ENCODE measurements at places on chromosomes 5 and 9. TPM values are rescaled to one million over a fixed set of nuclear protein-coding genes. Genes with fewer than 3 reads are reported as not detected.
A peak's percentile ranks its signal among the peaks of the same experiment; 100 is the strongest.

- peaks cover 10% of the 10 kb centered on the region for H3K27me3 ChIP-seq
- no peaks in the 10 kb centered on the region for H3K4me1 ChIP-seq
- no peaks in the 10 kb centered on the region for H3K36me3 ChIP-seq
- no peak for DNase-seq
These were observed 107.8 kb upstream of the GAS1 start for GRCh38 chr9:87054999-87055686.

The SLC27A6 gene
- total RNA-seq = not detected

DNA sequence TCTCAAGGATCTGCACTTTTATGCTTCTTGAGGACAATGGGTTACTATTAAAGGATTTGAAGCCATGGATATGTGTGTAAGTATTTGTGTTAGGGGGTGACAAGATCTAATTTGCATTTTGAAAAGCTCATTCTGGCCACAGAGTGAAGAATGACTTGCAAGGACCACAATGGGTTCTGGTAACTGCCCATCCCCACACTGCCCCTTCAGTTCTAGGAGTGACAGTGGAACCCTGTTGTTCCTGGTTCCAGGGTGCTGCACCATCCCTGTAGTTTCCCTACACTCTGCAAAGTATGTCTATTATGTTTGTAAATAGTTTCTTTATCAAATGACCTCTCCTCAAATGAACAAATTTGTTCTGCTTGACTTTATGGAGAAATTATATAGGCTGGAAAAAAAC is 9.7 kb upstream of the SPRY4 start:
- no peak overlapping the region for H3K4me3 ChIP-seq
- DNase-seq = no peak
- no peaks in the 10 kb centered on the region for H3K4me1 ChIP-seq
- H3K36me3 ChIP-seq = no peaks in the 10 kb centered on the region

The PPP3R2 gene
- total RNA-seq = not detected

- no peaks in the 10 kb centered on the region for H3K4me1 ChIP-seq
- DNase-seq = no peak
- no peak overlapping the region for H3K4me3 ChIP-seq
These were observed 370.6 kb downstream of the BNC2 start for GRCh38 chr9:16499892-16500291.

The SLC6A18 gene
- not detected for total RNA-seq

DNA sequence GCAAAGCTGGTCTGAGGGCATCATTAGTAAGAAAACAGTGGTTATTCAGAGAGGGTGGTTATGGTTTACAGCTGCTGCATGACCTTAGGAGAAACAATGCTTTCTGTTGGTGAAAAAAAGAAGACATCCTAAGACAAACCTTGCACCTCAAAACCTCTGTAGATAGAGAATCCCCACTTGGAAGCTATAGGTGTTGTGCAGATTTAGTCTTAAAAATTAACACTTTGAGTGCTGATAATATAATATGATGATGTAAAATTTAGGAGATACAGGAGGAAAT is 1.4 kb upstream of the PTTG1 start:
- peaks cover 30% of the 10 kb centered on the region for H3K36me3 ChIP-seq
- DNase-seq = no peak
- H3K4me3 ChIP-seq = peak overlapping the region; percentile 96
- H3K4me1 ChIP-seq = peaks cover 72% of the 10 kb centered on the region

- peak overlapping the region; percentile 62 for H3K4me3 ChIP-seq
- peaks cover 78% of the 10 kb centered on the region for H3K27me3 ChIP-seq
- H3K4me1 ChIP-seq = peaks cover 35% of the 10 kb centered on the region
- peaks cover 2% of the 10 kb centered on the region for H3K36me3 ChIP-seq
- peak; percentile 53 for DNase-seq
These were observed 798 bp downstream of the PITX1 start for GRCh38 chr5:135032999-135033861.

The FOXD4L5 gene
- total RNA-seq = 0.07 TPM

The TMEM252 gene
- not detected for total RNA-seq

- H3K27me3 ChIP-seq = no peaks in the 10 kb centered on the region
- H3K4me3 ChIP-seq = no peak overlapping the region
- no peak overlapping the region for H3K27ac ChIP-seq
- no peaks in the 10 kb centered on the region for H3K36me3 ChIP-seq
These were observed 404.0 kb upstream of the GRIA1 start for GRCh38 chr5:153086486-153086885.

DNA sequence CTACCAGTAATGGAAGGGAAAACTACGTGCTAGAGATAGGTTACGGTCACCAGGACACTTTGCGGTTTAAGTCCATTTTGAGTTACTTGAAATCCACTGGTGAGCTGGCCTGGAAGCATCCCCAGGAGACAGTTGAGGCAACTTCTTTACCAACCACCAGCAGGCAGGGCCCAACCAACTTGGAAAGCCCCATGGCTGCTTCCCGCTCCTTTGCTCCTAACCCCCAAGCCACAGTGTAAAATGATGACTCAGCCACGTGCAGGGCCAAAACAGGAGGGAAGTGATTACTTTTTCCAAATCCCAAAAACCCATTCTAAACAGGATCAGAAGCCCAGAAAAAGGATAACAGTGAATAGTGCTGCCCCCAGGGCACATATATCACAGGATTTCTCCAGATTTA is 87.4 kb downstream of the PAX5 start:
- no peaks in the 10 kb centered on the region for H3K4me1 ChIP-seq
- H3K36me3 ChIP-seq = no peaks in the 10 kb centered on the region
- no peak overlapping the region for H3K4me3 ChIP-seq

- no peaks in the 10 kb centered on the region for H3K36me3 ChIP-seq
- no peak overlapping the region for H3K27ac ChIP-seq
- no peak for DNase-seq
These were observed 82.0 kb downstream of the UGCG start for GRCh38 chr9:111978616-111979015.

GRCh38 chr9:115952430-115953292 is 200.9 kb upstream of the PAPPA start:
- H3K27me3 ChIP-seq = peaks cover 10% of the 10 kb centered on the region
- no peaks in the 10 kb centered on the region for H3K36me3 ChIP-seq
- no peaks in the 10 kb centered on the region for H3K4me1 ChIP-seq
- no peak for DNase-seq
- no peak overlapping the region for H3K27ac ChIP-seq

DNA sequence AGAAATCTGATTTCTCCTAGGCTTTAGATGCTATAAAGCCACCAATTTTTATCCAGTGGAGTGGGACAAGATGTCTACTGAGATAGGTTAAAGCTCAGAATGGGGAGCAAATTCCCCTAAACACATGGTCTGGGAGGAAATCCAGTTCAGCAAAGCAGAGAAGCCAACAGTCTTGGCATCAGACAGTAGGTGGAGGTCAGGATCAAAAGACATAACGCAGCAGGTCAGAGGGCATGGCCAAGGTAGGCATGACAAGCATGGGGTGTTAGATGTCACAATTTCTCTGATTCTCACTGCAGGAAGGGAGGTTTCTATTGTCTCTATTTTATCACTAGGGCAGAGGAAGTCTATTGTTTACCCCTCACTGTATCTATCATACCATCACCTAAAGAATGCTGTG is 288.2 kb downstream of the ACTL7B start:
- no peaks in the 10 kb centered on the region for H3K4me1 ChIP-seq
- H3K4me3 ChIP-seq = no peak overlapping the region
- no peak for DNase-seq
- H3K27me3 ChIP-seq = peaks cover 6% of the 10 kb centered on the region
- no peak overlapping the region for H3K27ac ChIP-seq

DNA sequence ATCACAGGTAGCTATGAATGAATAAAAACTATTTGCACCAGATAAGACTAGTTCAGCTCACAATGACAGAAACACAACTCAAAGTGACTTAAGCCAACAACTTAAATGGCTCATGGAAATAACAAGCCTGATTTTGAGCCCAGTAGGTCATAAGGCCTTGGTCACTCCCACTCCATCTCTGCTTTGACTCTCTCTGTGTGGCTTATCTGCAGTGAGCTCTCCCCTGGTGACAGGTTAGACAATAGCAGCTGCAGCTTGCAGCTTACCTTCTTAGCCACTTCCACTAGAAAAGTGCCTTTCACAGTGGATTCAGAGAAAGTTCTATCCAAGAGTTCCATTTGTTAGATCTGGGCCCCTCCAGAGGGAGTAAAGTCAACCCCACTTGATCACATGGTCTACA is 315.7 kb downstream of the RAB3C start:
- DNase-seq = no peak
- H3K4me1 ChIP-seq = peaks cover 2% of the 10 kb centered on the region
- no peak overlapping the region for H3K4me3 ChIP-seq
- peaks cover 5% of the 10 kb centered on the region for H3K27me3 ChIP-seq
- no peak overlapping the region for H3K27ac ChIP-seq
- H3K36me3 ChIP-seq = no peaks in the 10 kb centered on the region

- peaks cover 2% of the 10 kb centered on the region for H3K27me3 ChIP-seq
- H3K4me3 ChIP-seq = no peak overlapping the region
- no peaks in the 10 kb centered on the region for H3K36me3 ChIP-seq
- no peaks in the 10 kb centered on the region for H3K4me1 ChIP-seq
These were observed 199.5 kb upstream of the PUM3 start for GRCh38 chr9:3043369-3043768.

- peaks cover 3% of the 10 kb centered on the region for H3K4me1 ChIP-seq
- H3K36me3 ChIP-seq = no peaks in the 10 kb centered on the region
- DNase-seq = peak; percentile 73
- H3K27ac ChIP-seq = no peak overlapping the region
These were observed 89.8 kb downstream of the SLC1A3 start for GRCh38 chr5:36696059-36696673.

DNA sequence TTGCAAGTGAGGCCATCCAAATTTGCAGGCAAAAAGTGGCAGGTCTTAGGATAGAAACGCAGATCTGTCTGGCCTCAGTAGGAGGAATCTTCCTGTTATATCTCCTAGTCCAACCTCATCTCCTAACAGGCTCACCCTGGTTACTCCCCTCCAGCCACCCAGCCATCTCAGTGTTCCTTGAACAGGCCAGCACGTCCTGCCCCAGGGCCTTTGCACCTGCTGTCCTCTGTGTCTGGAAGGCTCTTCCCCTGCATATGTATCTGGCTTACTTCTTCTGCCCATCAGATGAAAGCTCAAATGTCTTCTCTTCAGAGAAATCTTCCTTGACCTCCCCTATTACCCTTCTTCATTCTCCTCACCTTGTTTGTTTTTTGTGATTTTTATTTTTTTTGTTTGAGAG is 107.3 kb upstream of the ALDH1B1 start:
- no peak overlapping the region for H3K27ac ChIP-seq
- H3K4me3 ChIP-seq = no peak overlapping the region
- H3K36me3 ChIP-seq = no peaks in the 10 kb centered on the region
- no peaks in the 10 kb centered on the region for H3K4me1 ChIP-seq

The FGF10 gene
- not detected for total RNA-seq

DNA sequence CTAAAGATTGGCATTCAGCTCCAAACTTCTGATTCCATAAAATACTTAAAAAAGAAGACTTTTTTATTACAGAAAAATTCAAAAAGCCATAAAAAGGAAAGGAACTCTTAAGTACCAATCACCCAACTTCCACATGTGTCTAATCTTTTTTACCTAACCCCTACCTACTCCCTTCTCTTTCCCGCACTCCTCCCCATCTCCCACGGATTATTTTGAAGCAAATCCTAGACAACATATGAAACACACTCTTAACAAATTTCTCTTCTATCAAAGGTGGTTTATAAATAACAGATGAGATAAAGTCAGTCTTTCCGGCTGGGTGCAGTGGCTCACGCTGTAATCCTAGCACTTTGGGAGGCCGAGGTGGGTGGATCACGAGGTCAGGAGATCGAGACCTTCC is 5.9 kb upstream of the DENND4C start:
- no peaks in the 10 kb centered on the region for H3K36me3 ChIP-seq
- peaks cover 1% of the 10 kb centered on the region for H3K4me1 ChIP-seq

The ARSI gene
- not detected for total RNA-seq

- no peak for DNase-seq
- no peak overlapping the region for H3K4me3 ChIP-seq
- H3K27ac ChIP-seq = no peak overlapping the region
- H3K4me1 ChIP-seq = no peaks in the 10 kb centered on the region
- peaks cover 8% of the 10 kb centered on the region for H3K27me3 ChIP-seq
These were observed 66.0 kb downstream of the RASGEF1C start for GRCh38 chr5:180142824-180143610.

The CNTNAP3 gene
- not detected for total RNA-seq

The SMAD5 gene
- total RNA-seq = 5.4 TPM

DNA sequence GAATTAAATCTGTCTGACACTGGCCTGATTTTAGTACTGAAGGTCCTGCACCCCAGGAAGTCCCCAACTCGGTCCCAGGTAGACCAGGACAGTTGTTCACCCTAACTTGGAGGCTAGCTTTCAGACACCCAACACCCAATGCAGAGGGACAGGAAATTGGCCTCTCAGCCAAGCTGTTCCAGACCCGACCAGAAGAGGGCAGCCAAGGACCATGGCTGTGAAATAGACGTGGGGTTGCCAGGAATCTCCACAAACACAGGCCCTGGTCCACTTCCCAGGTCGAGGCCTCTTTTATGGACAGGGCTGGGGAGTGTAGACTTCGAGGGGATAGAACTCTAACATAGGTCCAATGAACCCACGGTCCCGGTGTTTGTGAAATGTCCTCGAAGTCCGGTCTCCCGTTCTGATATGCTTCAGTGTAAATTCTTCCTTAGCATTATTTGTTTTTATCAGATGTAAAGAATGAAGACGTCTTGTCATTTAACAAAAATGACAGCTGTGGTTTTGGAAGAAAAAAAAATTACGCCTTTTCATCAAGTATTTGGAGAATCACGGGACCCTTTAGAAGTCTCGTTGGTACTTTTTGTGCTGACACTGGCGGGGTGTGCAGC is 260.3 kb upstream of the ADAMTS16 start:
- peak; percentile 78 for DNase-seq
- H3K27ac ChIP-seq = no peak overlapping the region
- no peak overlapping the region for H3K4me3 ChIP-seq
- H3K4me1 ChIP-seq = no peaks in the 10 kb centered on the region

The DBH gene
- total RNA-seq = not detected

DNA sequence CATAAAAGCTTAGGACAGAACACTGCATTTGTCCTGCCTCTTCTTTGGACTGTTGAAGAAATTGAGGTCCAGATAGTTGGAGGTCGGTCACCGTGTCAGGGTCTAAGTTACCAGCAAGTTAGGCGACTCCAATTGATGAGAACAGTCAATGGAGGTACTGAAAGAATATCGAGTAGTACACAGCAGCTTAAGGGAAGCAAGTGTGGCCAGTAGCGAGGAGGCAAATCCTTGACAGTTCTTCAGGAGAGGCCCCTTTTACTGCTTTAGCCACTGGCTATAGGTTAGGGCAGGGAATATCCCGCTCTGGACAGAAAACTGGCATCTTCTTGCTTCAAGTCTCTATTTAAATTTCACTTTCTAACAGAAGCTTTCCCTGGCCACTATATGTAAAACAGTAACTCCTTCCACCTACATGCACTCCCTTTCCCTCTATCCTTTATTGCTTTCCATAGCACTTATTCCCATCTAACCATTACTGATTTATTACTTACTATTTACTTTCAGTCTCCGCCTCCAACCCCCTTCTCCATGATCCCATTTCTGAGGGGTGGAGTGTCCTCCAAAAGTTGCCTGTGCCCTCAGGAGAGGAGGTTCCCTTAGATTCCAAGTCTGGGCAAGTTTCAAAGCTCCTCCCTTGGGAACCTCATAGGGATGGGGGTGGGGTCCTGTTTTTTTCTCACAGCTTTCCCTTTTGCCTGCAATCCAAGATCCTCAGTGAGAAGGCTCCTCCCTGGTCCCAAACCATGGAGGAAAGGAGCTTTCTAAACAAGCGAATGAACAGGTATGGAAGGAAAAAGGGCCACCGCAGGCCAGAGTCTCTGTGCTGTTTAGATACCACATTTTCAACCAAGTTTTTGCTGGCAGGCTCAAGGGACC is 4.1 kb upstream of the PRDM6 start:
- H3K36me3 ChIP-seq = no peaks in the 10 kb centered on the region
- no peak for DNase-seq
- H3K4me3 ChIP-seq = no peak overlapping the region
- peaks cover 13% of the 10 kb centered on the region for H3K4me1 ChIP-seq

The INSL4 gene
- total RNA-seq = not detected

The ACOT12 gene
- total RNA-seq = not detected

The NEUROG1 gene
- total RNA-seq = not detected

All from activated CD4-positive, alpha-beta T cell treated with anti-CD3 and anti-CD28 coated beads for 36 hours (primary cell).